ENCODE measurements at places on chromosomes 7 and 10.

- DNase-seq, result no peak
These were observed 304.6 kb downstream of the TNS3 start for GRCh38 chr7:47277321-47277781.

GRCh38 chr7:22445140-22445743 lies 54.7 kb downstream of the STEAP1B start:
- peak; percentile 75 for DNase-seq

- DNase-seq, result no peak
These were observed 23.0 kb downstream of the ECHDC3 start for GRCh38 chr10:11765141-11765540.

GRCh38 chr7:27647489-27647888 lies 15.2 kb downstream of the HIBADH start:
- DNase-seq, result no peak

DNA sequence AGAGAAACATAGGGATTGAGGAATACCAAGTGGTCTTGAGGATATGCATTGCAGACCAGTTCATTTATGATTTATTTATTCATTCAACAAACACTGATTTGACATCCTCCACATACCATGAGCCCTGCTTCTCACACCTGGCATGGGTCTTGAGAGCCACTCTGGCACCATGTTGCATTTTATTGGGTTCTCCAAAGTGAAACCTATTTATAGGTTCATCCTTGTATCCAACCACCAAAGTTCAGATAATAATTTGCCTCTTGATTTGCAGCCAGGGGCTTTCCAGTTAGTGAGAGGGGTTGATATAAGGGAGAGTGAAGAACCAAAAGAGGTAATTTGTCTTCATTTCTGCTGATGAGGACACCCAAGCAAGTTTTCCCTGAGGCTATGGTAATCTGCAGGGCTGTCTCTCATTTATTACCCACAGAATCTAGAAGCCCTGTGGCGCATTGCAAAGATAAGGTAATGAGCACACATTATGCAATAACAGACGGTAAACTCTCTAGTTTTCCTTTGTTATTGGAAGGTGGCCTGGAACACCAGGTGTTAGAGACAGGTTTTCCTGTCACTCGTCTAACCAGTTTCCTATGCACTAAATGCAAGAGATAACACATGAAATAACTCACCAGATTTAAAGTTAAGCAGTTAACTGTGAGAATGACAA lies 28.8 kb upstream of the ICA1 start:
- no peak for DNase-seq

DNA sequence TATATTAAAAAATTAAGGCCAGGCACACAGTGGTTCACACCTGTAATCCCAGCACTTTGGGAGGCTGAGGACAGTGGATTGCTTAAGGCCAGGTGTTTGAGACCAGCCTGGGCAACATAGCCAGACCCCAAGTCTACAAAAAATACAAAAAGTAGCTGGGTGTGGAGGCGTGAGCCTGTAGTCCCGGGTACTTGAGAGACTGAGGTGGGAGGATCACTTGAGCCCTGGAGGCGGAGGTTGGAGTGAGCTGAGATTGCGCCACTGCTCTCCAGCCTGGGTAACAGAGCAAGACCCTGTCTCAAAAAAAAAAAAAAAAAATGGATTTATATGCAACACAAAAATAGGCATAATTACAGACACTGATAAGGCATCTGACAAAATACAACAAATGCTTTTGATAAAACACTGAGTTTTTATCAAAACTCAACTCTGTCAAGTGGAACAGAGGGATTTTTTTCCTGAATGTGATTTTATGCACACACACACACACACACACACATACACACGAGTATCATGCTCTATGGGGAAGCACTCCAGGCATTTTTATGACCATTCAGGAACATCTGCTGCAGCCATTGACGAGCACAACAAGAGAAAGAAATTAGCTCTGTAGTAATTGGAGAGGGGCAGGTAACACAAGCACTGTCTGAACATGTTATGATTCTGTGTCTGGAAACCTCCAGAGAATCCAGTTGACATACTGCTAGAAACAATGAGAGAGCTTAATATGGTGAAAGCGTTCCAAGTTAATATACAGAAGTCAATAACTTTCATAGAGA lies 193.1 kb downstream of the WDR37 start:
- DNase-seq, result no peak

Measured in renal cortex interstitium (tissue), 15 donors.